ENCODE measurements at places on chromosomes 6 and 20. TPM values are rescaled to one million over a fixed set of nuclear protein-coding genes. Genes with fewer than 3 reads are reported as not detected.

FERMT1 gene
- total RNA-seq: 0.38 TPM

EPPIN gene
- total RNA-seq: not detected

LTB gene
- 4.9 TPM for total RNA-seq

GLP1R gene
- not detected for total RNA-seq

BPIFB4 gene
- total RNA-seq: not detected

HUS1B gene
- 0.65 TPM for total RNA-seq
